NCI-H1694 treated with DMSO at 0.1 percent for 48 hours (cell line): ENCODE measurements at places on chromosomes 3 and 15.

DNA sequence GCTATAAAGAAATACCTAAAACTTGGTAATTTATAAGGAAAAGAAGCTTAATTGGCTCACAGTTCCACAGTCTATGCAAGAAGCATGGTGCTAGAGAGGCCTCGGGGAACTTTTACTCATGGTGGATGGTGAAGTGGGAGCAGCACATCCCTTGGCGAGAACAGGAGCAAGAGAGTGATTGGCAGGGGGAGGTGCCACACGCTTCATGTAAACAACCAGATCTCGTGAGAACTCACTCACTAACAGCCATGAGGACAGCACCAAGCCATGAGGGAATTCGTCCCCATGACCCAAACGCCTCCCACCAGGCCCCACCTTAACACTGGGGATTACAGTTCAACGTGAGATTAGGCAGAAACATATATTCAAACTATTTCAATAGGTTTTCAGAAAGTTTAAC, 28.0 kb downstream of the GABRB3 start:
- DNase-seq: no peak

DNA sequence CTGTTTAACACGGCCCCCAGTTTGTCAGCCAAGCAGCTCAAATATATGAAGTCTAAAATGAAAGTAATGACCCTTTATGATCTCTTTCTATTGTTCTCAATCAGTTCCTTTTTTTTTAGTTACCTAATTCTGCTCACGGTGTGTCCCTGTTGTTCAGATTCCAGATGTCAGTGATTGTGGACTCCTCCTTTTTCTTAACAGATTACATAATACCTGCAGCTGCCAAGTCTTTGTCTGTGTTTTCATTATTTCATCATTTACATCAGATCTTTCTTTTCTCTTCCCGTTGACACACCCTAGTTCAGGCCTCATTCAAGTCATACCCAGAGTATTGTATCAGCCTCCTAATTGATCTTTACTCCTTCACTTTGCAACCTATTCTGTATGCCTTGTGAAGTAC, 56.1 kb upstream of the SKIL start:
- no peak for DNase-seq

GRCh38 chr3:37139567-37140052, 34.8 kb downstream of the LRRFIP2 start:
- DNase-seq: no peak

DNA sequence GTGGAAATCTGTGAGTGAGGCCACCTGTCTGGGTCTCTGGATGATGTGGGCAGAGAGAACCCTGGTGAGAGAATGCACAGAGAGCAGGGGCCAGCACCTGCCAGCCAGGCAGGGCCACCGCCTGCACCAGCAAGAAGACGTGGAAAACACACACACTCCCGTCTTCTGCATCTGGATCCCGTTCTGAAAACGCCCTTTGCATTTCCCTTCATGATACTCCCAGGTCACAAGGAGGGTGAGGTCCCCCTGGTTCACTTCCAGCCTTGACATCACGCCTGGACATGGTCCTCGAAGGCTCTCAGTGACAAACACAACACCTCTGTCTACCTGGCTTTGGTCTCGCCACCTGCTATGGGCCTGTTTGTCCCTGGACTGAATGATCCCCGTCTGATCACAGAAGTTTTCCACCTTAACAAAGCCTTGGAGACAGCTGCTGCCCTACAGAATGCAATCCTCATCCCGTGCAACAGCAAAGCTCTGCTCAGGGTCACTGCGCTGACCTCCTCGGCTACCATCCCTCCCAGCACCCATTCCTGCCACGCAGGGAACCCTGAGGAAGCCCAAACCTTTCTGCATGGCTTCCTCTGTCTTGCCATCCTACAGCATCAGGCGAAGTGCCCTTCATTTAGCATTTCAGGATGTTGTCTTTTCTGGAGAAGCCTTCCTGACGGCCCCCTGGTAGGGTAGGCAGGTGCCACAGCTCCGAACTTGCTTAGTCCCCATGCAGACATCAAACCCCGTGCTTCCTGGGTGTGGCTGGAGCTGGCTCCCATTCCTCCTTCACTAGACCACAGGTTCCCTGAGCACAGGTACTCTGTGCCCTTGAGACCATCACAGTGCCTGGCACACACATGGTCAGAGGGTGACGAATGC, 122.5 kb downstream of the ATP10A start:
- no peak for DNase-seq

GRCh38 chr3:193078996-193079753, 161.5 kb upstream of the MB21D2 start:
- no peak for DNase-seq

GRCh38 chr15:53472883-53473282, 286.6 kb downstream of the WDR72 start:
- no peak for DNase-seq

GRCh38 chr3:172546105-172546504, 22.9 kb upstream of the TNFSF10 start:
- DNase-seq: no peak
